RKO (cell line): ENCODE measurements at places on chromosomes 4 and X.

- no peak for DNase-seq
Observed at GRCh38 chr4:16194214-16194613, 32.1 kb downstream of the TAPT1 start.

DNA sequence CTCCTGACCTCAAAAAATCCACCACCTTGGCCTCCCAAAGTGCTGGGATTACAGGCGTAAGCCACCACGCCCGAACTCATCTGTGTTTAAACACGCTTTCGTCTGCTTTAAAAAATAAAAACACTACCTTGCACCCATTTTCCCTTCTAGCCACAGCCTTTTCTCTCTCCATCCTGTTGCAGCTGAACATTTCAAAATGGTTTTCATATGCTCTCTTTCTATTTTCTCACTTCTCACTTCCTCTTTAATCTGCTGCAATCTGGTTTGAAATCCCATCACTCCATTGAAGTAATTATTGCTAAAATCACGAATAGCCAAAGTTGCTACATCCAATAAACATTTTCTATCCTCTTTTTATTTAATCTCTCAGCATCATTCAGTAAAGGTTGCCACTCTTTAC, 70.0 kb downstream of the DCHS2 start:
- DNase-seq: no peak

GRCh38 chr4:84634961-84635360, 52.0 kb downstream of the CDS1 start:
- peak; percentile 3 for DNase-seq

DNA sequence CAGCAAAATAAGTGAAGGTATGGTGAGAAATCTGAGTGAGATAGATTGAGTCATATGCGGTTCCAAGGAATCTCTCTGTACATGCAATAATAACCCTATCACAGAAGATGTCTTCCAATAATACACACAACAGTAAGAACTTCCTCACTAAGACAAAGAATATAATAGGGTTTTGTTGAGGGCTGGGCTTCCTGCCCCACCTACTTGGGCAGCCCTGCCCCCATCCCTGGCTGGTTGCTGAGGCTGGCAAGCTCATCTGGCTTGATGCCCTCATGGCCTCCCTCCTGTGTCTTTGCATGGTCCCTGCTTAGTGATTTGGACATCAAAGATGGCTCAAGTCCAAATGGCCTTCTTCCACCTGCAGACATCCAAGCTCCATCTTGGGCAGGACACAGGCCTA, 2.7 kb downstream of the GEMIN8 start:
- peak; percentile 6 for DNase-seq

GRCh38 chr4:5798462-5798861, 87.5 kb downstream of the EVC start:
- DNase-seq: no peak

DNA sequence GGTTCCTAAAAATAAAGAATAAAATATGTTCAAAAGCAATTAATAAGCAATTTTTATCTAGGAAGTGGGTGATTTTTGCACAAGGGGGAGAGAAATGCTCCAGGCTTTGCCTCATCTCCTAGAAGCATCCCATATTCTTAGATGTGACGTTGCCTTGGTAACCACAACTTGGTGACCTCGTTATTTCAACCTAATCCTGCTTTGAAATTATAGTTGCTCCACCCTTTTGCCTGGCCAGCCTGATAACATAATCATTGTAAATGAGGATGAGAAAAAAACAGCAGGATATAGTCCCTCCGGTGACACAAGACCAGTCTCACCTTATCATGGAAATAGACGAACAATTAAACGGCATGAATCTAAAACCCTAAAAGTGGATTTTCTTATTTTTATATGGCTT, 194.4 kb downstream of the QDPR start:
- no peak for DNase-seq

- peak; percentile 95 for DNase-seq
Observed at GRCh38 chr4:88341227-88342192, 37.1 kb upstream of the HERC6 start.

GRCh38 chr4:66475596-66475995, 805.3 kb upstream of the EPHA5 start:
- peak; percentile 3 for DNase-seq

GRCh38 chrX:111164728-111165127, 68.7 kb downstream of the PAK3 start:
- DNase-seq: peak; percentile 48

DNA sequence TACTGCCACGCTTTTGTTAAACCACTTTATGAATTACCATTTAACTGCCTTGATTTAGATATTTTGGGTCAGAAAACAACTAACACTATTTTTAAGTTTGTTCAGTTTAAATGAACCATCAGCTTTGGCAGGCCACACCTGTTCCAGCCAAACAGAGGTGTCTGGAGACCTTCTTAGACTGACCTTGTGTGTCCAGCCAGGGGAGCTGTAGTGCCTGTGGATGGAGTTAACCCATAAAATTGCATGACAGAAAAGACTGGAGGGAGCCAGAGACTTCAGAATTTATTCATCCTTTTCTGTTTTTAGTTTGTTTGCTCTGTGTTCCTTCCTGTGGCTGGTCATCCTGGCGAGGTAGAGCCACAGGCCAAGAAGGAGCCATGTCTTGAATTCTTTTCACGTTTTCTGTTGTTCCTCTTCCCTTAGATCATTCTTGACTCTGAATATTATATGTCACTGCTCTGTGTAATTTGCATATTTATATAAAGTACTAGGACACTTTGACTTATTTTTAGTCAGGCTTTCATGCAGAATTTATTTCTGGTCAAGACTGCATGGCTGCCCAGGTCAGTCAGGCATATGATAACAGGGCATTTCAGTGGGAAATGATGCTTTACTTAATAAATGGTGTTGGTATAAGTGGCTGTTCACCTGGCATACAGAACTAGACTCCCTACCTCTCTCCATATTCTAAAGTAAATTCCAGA, 26.7 kb downstream of the HERC3 start:
- DNase-seq: no peak

GRCh38 chr4:184373886-184374405, 100.4 kb downstream of the IRF2 start:
- DNase-seq: no peak

GRCh38 chr4:140755774-140756318, 339 bp downstream of the TBC1D9 start:
- DNase-seq: no peak

- DNase-seq: no peak
Observed at GRCh38 chrX:95893636-95894035, 791.0 kb upstream of the DIAPH2 start.

GRCh38 chrX:140502491-140503237, 2.2 kb downstream of the SOX3 start:
- DNase-seq: no peak
